Esophagus mucosa (tissue), 1 donor: ENCODE measurements at places on chromosomes 1 and 21. TPM values are rescaled to one million over a fixed set of nuclear protein-coding genes. Genes with fewer than 3 reads are reported as not detected.

PGBD5 gene
- total RNA-seq: 6.4 TPM

DNA sequence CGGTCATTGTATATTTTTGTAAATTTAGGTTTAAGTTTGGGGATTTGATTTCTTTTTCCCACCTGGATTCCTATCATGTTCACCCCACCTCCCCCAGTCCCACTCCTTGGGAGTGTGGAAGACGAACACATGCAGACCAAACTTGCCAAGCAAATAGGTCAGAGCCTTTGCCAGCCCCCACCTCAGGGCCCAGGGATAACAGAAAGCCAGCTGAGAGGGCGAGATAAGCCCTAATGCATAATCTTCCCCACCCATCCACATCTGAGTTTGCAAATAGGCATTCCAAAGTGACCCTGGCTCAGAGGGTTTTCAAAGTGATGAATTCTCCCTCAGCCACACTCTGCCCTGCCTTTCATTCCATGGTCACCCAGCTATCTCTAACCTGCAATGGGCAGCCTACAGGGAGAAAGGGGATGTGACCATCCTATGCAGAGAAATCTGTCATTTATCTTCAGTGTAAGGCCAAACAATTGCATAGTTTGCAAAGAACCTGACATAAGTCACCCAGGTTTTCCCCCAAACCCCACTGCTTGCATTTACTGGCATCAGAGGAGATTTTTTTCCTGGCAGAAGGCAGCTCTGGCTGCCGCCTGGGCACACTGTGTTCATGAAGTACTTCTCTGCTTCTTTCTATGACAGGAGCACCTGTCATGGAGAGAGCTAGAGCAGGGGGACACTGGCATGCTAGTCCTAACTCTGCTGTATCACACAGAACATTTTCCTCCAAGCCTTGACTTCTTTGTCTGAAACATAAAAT, 69.0 kb upstream of the NFIA start:
- ATAC-seq: no peak

GRCh38 chr21:34979383-34979782, 69.7 kb downstream of the RUNX1 start:
- no peak for ATAC-seq

SPATA45 gene
- not detected for total RNA-seq

- no peak for ATAC-seq
Measured at GRCh38 chr21:33510826-33511225, 19.3 kb upstream of the DNAJC28 start.

DNA sequence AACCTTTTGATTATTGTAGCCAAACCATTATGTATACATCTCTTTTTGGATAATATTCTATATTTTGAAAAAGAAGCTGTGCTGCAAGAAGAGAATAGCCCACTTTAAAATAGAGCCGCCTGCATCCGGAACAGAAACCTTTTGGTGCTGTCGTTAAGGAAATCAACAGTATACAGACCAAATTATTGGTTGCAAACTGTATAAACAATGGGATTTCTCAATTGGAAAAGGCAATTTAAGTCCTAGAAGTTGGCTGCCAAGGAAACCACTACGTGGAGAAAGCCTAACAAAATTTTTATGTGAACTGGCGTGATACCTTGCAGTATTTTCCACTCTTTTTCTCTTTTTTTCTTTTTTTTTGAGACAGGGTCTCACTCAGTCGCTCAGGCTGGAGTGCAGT, 25.8 kb downstream of the DESI2 start:
- ATAC-seq: no peak

- ATAC-seq: no peak
Measured at GRCh38 chr1:170133766-170134495, 11.8 kb upstream of the NTMT2 start.
